Stimulated activated CD4-positive, alpha-beta T cell treated with anti-CD3 and anti-CD28 coated beads, Interleukin-4, amount 100 ng/mL, for 24 hours (primary cell): ENCODE measurements at places on chromosomes 7 and 10.

DNA sequence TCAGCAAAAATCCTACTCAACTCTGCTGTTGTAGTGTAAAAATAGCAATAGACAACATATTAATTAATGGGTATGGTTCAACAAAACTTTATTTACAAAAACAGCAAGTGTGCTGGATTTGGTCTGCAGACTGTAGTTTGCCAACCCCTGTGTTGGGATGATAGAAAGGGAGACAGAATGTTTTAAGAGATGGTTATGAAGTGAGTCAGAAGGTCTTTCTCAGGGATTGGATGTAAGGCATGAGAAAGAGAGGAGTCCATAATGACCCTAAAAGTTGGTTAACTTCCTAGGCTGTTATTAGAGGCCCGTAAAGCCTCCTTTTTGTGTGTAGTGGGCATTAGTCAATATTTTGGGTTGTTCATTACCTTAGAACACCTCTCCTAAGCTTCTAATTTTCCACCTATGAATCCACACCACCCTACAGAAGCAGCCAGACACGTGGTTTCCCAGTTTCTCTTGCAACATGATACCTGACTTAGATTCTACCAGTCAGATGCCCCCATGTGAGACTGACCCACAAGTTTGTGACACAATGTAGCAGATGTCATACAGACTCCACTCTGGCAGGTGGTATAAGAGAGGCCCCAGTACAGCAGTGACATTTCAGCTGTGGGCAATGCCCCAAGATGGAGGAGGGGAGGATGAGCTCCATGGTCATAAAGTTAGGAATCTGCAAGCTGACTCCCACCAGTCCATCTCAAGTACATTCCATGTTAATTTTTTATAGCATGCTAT is 1015.6 kb downstream of the KCNMA1 start:
- no peak for DNase-seq

- DNase-seq, result no peak
These were observed 54.7 kb upstream of the CCNJ start for GRCh38 chr10:95988702-95989101.

GRCh38 chr10:9102026-9102425 is 1047.5 kb downstream of the GATA3 start:
- no peak for DNase-seq

GRCh38 chr7:84845971-84846370 is 340.9 kb downstream of the SEMA3D start:
- no peak for DNase-seq

- DNase-seq, result no peak
These were observed 93.4 kb downstream of the ZNF365 start for GRCh38 chr10:62467527-62467926.

DNA sequence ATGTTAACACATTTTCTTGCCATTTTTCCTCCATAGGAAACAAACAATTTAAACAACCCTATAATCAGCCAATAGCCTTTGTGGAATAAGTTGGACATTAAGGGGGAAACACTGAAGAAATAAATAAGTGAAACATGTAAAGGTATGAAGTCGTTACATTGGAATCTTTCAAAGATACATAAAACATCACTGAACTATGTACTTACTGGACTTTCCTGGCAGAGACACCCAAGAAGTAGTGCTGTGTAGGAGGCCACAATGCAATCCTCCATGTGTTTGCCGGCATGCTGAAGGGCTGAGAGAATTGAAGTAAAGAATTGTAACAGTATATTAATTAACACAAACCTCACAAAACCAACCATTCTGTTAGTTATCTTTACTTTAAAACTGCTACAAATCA is 76.5 kb upstream of the GRID1 start:
- DNase-seq, result no peak

GRCh38 chr7:132446260-132446659 is 130.0 kb downstream of the PLXNA4 start:
- no peak for DNase-seq

DNA sequence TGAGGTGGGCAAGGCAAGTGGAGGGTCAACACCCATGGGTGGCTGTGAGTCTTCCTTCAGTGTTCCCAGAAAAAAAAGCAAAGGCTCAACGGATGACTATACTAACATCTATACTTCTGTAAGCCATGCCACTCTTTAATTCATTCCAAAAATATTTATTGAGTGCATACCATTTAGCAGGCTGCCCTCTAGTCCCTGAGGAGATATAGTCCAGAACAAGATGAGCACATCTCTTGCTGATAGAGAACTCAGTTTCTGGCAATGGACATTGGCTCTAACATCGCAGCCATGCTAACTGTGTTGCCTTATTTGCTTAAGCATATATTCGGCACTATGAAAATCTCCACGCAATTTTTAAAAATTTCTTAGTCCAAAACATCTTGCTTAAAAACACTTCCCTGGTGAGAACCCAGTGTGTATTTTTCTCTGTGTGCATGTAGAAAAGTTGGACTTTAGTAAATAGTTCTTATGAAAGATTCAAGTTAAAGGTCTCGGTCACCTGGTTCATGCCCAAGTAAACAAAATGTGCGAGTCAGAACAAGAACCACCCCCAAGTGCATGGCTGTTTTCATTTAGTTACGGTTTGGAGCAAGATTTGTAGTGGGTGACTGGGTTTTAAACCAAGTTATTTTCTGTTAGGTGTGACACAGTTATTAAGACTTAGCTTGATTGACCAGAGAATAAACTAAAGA is 69.8 kb downstream of the MET start:
- no peak for DNase-seq

- DNase-seq, result peak; percentile 53
These were observed 3.1 kb upstream of the CUX1 start for GRCh38 chr7:101814081-101814990.

- DNase-seq, result no peak
These were observed 142.1 kb downstream of the GRID1 start for GRCh38 chr10:86224354-86225102.

- no peak for DNase-seq
These were observed at the start of gene COL1A2 for GRCh38 chr7:94394437-94395140. COL1A2 (plus strand) TSS chr7:94394895; CDS start chr7:94395032, 137 bp downstream.

GRCh38 chr10:30434273-30435072 is 489 bp downstream of the MAP3K8 start:
- peak; percentile 65 for DNase-seq

DNA sequence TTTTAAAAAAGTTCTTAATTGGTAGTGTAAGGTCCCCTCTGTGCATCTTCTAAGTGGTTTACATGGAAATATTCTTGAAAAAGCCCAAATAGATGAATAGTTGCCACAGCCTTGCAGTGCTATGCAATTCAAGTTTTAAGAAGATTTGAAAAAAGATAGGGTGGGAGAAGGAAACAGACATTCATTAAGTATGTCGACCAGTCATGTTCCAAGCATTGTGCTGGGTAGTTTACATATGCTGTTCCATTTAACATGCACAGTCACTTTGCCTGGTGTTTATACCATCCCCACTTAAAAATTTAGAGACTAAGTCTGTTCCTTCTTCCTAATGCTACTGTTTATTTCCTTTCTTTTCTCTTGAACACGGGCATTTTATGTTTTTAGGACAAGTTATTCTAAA is 28.1 kb upstream of the NAMPT start:
- no peak for DNase-seq

DNA sequence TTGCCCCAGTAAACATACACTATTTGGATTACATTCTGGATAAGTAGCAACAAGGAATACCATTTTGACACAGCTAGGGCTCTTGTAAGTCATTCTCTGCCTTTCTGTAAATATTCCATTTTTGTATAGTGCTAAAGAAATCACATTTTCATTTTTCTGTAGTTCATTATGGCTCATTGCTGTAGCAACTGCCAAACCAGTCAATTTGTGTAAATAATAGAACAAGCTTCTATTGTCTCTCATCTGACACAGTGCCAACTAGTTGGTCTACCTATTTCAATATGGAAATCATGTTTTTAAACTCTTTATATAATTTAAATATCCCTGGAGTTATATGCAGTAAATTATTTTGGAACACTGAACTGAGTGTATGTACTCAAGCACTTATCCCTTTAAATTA is 193.7 kb downstream of the RELN start:
- DNase-seq, result no peak

GRCh38 chr7:100483090-100483721 is 521 bp upstream of the NYAP1 start:
- peak; percentile 81 for DNase-seq

GRCh38 chr7:52260046-52260665 is 775.3 kb upstream of the POM121L12 start:
- DNase-seq, result no peak

GRCh38 chr10:110993024-110993693 is 73.8 kb downstream of the SHOC2 start:
- peak; percentile 18 for DNase-seq

GRCh38 chr10:6124666-6125065 is 35.8 kb downstream of the RBM17 start:
- DNase-seq, result no peak

DNA sequence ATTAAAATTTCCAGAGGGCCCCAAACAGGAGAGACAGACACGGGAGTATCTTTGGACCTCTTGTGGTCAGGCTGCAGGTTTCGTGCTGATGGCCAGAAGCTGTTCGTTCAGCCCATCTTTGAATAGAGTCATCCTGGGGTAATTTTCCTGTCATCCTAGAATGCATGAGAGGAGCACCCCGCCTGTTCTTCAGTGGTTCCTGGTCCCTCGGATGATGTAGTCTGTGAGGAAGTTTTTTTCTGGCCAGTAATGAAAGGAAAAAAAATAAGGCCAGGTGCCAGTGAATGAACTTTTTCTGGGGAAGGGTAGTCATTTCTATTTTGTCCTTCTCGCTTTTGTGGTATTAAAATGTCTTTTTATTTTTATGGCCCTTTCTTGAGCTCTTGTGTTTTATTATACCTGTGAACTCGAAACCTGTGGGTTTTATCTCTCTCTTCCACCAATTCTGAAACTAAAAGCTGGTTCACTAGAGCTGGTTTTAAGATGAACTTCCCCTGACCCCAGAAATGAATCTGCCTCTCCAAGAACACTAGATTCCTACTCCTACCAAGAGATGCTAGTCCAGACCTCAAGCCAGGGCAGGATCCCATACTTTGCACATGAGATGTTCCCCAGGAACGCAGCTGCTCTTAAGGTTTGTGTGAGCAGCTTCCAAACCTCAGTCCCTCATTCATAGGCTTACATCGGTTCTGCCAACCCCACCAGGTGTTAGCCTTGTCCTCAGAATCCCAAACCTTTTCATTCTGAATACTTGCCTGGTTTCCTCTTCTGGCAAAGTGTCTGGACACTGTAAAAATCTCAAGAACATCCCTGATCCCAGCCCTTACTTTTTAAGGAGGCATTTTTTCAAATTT is 15.4 kb upstream of the MEST start:
- no peak for DNase-seq

- DNase-seq, result no peak
These were observed 30.6 kb downstream of the DRGX start for GRCh38 chr10:49365275-49365674.

DNA sequence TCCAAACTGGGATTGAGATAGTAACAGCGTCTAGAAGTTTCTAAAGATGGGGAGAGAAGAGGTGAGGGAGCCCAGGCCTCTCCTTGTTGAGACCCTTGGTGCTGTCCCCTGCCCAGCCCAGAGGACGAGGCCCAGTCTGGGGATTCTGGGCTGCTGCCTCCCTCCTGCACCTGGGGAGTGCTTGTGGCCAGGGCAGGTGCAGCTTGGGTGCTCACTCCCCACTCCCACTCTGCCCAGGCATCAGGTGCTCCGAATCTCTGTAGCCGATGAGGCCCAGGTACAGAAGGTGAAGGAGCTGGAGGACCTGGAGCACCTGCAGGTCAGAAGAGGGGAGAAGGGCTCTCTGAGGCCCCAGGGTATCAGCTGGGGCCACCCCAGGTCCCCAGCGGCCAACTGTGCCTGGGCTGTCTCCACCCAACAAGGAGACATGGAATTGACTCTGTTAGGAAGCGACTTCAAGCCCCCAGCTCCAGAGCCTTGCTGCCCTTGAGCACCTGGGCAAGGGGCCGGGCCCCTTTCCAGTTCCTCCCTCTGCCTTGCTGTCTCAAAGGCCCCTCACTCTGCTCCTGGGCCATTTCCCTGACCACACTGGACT is 664 bp downstream of the CPA1 start:
- DNase-seq, result no peak

DNA sequence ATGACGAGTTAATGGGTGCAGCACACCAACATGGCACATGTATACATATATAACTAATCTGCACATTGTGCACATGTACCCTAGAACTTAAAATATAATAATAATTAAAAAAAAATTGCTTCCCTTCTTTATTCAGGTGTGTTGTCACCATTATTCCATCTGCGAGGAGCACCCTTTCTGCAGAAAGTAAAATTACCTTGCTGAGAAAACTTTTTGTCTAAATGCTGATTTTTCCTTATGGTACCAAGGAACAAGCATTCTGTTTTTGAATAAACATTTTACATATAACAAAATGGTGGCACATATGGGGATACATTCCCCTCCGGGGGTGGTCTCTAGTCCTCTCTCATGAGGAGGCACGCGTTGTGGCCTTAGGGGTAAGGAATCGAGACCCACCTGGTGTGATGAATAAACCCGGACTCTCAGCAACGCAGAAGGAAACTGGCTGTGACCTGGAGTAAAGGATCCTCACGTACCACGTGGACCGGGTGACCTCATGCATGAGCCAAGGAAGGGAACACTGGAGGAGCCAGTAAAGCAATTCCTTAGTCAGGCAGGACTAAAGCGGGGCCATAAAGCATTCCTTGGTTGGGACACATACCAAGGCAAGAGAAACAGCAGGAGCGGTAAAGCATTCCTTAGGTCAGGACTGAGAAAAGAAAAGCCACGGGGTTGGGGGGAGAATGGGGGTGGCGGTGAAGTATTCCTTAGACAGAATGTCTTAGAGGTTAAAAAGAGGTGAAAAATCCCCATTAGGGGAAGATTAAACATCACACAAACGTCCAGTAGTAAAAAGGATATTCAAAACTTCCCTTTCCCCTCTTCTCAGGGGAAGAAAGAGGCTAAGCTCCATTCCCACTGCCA is 20.8 kb upstream of the OPTN start:
- DNase-seq, result no peak

GRCh38 chr7:36523371-36524101 is 133.9 kb downstream of the ANLN start:
- no peak for DNase-seq

GRCh38 chr10:101053516-101053915 is 8.3 kb upstream of the KAZALD1 start:
- no peak for DNase-seq

DNA sequence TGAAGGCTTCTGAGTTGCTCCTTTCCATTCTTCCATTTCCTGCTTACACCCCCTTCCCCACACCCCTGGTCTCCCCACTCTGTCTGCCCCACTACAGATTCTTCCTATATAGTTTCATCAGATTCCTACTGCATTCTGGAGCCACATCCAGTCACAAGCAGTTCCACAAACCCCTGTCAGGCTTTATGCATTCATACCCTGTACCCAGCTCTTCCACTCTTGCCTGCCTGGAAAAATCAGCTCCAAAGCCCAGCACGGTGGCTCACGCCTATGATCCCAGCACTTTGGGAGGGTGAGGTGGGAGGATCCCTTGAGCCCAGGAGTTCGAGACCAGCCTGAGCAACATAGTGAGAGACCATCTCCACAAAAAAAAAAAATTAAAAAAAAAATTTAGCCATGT is 60.4 kb downstream of the C10orf67 start:
- no peak for DNase-seq
